Urinary bladder (tissue), 4 donors: ENCODE measurements at places on chromosomes 16 and 17. TPM values are rescaled to one million over a fixed set of nuclear protein-coding genes. Genes with fewer than 3 reads are reported as not detected.

The LITAFD gene
- total RNA-seq = not detected

The CDK5R1 gene
- total RNA-seq = 1.5 TPM

The SULT1A3 gene
- 3.2 TPM for total RNA-seq

The HOXB6 gene
- total RNA-seq = 3.1 TPM
